ENCODE measurements at places on chromosomes 11 and 22. TPM values are rescaled to one million over a fixed set of nuclear protein-coding genes. Genes with fewer than 3 reads are reported as not detected.

DNA sequence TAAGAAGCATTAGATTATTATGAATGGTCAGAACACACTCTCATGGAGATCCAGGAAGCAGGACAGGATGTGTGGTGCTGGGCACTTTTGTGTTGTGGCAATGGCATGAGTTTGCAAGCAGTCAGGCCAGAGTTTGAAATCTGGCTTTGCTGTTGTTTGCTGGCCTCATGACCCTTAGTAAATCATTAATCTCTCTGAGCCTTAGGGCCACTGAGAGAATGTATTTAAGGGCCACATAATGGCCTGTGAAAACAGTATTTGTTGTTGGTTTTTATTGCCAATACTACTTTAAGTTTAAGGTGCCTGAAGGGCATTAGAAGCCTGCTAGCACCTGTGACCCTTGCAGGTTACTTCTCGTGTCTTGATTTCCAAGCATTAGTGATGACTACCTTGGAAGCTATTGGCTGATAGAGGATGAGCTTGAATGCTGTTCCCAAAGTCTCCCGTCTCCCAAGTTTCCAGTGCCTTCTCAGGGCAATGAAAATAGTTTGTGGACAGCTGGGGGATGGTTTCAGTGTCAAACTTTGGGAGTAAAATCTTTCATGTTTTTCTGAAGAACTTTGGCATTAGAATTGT, 24.6 kb downstream of the STIM1 start:
- no peak for DNase-seq

- DNase-seq = no peak
Measured at GRCh38 chr11:47466201-47466600, 17.3 kb upstream of the RAPSN start.

DNA sequence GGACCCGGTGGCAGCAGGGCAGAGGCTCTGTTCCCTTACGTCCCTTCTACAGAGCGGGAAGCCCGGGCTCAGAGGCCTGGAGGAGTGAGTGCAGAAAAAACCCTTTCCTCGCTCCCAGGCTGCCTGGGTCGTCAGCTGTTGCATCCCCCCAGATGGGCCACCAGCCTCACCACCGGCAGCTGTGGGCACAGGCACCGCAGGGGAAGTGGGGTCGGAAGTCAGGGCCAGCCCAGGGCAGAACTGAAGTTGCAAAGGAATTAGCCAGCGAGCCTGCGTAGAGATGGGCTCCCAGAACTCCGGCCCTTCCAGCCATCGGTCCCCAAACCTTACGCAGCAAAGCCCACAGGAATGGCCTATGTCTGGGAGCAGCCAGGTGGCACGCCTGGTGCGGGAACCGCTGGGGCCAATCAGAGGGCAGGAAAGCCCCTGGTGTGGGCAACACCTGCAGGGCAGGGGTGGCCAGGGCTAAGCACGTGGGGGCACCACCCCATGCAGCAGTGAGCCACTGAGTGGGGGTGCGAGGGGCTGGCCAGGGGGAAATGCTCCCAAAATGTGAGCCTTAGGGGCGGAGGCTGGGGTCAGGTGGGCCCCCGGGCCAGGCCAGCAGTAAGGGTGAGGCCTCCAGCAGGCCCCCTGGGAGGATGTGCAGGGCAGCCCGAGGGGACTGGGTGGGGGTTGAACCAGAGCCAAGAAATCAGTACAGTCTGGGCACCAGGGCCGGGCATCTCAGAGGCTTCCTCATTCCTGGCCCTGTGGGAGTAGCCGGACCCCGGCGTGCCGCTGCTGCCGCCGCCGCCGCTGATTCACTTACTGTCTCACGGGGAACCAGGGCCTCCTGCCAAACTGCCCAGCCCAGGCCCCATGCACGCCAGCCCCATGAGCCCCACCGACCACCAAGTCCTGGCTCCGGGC, 58.2 kb downstream of the WNT7B start:
- DNase-seq = no peak

APOBEC3G gene
- total RNA-seq = 7.1 TPM

DNA sequence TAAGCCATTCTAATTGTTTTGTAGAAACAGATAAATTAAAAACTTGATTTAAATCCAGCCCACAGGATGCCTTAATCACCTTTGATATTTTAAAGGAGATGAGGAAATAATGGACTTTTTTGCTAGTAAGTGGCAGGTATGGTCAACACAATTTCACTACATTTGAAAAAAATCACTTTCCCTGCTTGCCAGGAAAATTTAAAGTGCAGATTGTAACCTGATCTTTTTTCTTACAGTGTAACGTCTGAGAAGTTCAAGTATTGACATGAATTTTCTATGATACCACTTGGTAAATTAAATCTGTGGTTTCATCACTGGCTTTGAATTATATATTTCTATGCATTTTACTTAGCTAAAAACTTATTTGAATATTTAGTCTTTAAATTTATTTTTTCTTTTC, 65.3 kb downstream of the ARHGEF12 start:
- DNase-seq = no peak

SLC17A6 gene
- total RNA-seq = not detected

SEPTIN5 gene
- 6.3 TPM for total RNA-seq

DNA sequence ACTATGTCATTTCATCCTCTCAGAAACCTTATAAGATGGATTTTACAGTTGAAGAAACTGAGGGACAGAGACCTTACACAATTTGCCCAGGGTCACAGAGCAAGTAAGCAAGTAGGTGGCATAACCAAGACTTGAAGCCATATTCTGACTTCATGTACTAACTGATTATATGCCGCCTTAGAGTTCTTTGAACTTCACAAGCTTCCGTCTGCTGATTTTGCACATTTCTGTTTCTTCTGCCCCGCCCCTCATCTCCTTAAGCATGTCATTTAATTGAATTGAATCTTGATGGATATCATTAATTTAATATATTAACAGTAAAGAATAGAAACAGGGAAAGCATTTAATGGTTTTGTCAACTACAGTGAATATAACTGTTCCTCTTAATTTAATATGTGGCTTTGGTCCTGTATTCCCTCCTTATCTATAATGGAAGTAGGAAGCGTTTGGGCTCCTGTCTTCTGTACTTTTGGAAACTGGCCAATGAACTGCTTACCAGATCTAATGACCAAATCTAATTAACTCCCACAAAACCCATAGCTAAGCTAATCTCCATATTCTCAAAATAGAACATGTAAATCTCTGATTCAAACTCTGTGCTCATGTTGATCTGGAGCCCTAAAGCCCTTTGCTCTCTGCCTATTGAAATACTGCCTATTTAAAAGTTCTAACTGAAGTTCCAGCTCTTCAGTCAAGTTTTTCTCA, 30.4 kb downstream of the SIK2 start:
- no peak for DNase-seq

DNA sequence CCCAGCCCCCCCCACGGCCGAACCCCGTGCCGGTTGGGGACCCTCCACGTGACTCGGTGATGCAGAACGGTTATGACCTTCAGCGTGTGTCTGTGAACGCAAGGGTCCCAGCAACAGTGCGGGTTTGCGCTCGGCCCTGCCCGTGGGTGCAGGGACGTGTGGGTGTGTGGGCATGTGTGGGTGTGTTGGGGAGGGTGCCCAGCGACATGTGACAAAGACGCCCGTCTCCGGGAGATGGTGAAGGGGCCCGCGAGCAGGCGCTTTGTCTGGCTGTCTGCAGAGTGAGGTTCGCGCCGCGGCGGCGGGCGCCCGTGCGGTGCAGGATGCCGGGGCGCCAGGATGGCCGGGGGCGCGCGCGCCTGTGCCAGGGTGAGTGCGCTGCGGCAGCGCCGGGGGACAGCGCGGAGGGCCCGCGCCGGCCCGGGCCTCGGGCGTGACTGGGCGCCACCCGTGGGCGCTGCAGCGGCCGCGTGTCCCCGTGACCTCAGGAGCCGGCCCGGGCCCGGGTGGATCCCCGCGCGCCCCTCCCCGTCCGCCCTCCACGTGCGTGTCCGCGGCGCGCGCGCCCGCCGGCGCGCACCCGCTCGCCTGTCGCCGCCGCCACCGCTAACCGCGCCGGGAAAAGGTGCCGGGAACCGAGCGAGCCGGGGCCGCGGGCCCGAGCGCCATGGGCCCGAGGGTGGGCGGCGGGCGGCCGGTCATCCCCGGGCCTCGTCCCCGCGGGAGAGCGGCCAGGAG, at the start of gene LRFN4:
Gene LRFN4 (plus strand): TSS at position 569 of the 738 bp plus-strand sequence. CDS start 681 bp downstream, outside the sequence.
- DNase-seq = no peak

RFPL1 gene
- not detected for total RNA-seq

- no peak for DNase-seq
Measured at GRCh38 chr22:44837481-44837880, 85.1 kb downstream of the ARHGAP8 start.

ZBTB44 gene
- 81.0 TPM for total RNA-seq

IGSF9B gene
- 2.0 TPM for total RNA-seq

DNA sequence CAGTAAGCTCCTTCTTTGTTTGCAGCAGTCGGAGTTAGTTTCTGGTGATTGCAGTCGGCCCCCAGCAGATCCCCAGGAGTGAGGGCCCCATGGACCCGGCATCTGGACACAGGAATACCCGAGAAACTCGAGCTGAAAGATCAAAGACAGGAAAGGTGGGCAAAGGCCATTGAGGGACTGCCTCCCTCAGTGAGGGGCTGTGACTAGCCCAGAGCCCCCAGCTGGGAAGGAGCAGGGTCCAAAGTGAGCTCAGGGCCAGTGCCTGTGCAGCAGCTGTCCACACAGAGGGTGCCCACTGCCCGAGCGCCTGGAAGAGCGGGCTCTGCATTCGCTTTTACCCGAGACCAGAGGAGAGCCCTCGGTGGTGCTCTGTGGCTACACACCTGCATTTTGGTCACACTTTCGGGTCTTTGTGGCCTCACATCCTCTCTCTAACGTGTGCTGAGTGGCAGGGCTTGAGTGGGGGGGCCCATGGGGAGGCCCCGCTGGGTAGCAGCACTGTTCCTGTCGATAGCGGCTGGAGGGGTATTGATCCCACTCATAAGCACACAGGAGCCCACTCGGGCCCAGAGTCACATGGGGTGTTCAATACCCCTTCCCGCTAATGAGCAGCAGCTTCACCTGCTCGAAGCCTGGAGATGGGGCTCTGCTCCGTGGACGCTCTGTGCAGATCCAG, 532.9 kb downstream of the TBC1D22A start:
- DNase-seq = no peak

DNA sequence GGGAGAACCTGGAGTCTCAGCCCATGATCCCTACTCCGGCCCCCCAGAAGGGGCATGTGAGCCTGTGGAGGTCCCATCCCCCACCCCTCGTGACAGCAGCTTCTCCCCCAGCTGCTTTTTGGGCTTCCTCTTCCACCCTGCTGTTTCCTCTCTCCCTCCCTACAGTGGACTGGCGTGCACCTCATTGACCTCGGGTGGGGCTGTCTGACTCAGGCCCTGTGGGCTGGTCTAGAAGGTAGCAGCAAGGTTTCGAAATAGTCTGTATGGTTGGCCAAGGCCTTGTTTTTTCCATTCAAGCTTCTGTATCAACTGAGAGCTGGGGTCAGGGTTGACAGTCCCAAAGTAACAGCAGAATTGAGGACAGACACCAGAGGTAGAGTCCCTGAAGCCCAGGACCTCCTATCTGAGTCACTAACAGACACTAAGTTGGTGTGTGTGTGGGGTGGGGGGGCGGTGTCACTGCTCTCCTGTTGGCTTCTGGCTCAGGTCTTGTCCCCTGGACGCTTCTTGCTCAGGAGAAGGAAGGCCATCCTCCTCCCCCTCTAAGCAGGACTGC, 7.7 kb downstream of the SLC37A2 start:
- peak; percentile 50 for DNase-seq

GRAP2 gene
- total RNA-seq = 1.0 TPM

GRCh38 chr11:70203751-70204465, 812 bp downstream of the FADD start:
- DNase-seq = peak; percentile 90

DNA sequence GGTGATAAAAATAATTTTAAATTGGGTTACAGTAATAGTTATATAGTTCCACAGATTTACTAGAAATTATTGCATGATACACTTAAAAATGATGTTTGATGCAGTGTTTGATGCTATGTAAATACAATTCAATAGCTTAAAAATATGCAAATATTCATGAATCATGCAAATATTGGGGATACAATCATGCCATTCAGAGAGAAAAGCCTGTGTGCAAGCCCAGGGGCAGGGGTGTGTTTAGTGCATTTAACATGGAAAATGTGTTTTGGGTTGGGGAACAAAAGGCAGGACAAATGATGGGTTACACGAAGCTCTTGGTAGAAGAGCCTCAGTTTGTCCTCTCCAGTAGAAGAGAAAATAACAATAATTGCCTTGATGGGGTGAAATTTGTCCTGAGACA, 6.0 kb downstream of the TRIM22 start:
- DNase-seq = no peak

- no peak for DNase-seq
Measured at GRCh38 chr11:104968856-104969776, 742 bp upstream of the CASP4 start.

SYNGR1 gene
- total RNA-seq = 11.0 TPM

GRCh38 chr11:2097356-2097997, 41.7 kb downstream of the IGF2 start:
- DNase-seq = no peak

DNA sequence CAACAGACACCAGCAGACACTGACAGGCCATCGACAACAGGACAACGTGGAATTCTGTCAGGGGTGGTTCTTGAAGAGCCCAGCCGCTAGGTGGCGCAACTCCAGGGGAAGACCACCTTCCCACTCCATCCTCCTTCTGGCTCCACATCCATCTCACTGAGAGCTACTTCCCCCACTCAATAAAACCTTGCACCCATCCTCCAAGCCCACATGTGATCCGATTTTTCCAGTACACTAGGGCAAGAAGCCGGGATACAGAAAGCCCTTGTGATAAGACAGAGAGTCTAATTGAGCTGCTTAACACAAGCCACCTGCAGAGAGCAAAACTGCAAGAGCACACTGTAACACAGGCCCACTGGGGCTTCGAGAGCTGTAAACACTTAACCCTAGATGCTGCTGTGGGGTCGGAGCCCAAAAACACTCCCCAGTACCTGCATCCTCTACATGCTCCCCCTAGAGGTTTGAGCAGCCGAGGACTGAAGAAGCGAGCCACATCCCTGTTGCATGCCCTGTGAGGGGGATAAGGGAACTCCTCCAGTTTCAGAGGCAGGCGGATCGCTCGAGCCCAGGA, 11.5 kb upstream of the RAB39A start:
- no peak for DNase-seq

DNA sequence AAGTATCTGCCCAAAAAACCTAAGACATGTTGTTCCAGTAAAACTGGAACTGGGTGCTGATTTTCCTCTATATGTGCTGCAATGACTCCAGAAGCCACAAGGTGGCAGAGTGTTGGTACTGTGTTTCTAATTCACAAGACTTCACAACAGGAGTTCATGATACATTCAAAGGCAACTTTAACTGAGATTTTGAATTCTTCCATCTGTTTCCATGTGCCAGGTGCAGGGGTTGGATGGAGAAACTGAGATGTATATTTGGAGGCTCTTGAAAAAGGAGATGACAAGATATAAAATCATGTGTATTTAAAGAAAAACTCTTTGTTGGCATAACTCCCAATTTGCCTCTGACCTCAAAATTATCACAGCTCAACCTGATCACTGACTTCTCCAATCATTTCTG, 1098.6 kb upstream of the CCDC90B start:
- peak; percentile 48 for DNase-seq

APOL5 gene
- not detected for total RNA-seq

TUB gene
- 24.4 TPM for total RNA-seq

- DNase-seq = no peak
Measured at GRCh38 chr11:78767027-78767932, 192.6 kb upstream of the NARS2 start.

DNA sequence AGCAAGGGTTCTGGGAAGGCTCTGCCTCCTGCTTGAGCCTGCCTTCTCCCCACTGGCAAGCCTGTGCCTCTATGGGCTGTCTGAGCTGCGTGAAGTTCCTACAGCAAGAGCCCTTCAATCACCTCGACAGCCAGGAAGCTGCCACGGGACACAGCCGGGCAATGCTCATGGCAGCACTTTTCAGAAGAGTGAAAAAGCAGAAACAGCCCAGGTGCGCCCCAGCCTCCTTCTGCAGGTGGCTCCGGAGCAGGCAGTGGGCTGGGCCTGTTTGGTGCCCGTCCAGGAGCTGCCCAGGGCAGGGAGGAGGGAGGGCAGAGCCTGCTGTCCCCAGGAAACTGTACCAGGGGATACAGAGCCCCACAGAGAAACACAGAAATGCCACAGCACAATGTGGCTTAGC, 24.6 kb upstream of the COMT start:
- no peak for DNase-seq
